ENCODE measurements at places on chromosomes 7 and 10.

DNA sequence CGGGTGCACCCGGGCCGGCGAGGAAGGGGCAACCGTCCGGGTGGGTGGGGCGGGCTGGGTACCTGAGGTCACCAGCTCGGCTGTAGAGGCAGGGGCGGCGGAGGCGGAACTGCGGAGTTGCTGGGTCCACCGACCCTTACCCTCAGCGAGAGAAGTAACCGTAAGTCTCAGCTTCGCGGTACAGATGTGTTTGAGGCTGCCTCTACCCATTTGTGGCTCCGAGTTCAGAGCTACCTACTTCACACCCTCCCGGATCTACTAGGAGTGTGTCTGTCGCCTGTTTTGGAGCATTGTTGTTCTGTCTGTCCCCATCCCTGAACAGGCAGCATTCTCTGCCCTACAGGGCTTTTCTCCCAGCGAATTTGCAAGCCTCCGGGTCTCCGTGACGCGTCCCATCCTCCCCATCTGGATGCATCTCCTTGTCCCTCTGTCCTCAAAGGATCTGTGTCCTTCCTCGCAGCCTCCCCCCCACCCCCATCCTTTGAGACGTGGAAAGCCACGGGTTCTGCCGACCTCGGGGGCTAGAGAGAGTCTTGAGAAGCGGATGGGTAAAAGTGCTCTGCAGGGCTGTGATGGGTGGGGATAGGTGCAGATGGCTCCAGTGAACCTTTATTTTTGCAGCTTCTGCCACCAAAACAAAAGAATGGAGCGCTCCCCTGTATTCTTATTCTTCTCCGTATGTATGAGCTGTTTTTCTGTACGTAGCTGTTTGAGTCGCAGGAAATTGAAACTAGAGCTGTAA lies 757 bp downstream of the ANKIB1 start:
- DNase-seq = peak; percentile 24

DNA sequence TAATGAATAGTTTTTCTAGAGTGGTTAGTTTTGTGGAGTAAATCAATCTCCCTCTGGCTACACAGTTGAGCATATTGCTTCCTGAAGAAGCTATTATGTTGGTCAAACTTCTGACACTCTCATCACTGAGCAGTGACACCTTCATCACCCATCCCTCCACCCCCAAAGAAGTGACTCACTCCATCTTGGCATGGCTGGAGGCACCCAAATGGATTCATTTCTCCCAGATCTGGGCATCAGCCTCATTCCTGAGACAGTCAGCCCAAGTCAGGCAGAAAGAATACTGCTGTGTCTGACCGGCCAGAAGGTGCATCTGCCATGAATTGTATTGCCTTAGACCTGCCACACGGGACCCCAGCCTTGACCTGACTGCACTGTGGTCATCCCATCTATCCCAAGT lies 117.0 kb upstream of the HABP2 start:
- DNase-seq = no peak

GRCh38 chr10:25978771-25979170 lies 44.7 kb downstream of the MYO3A start:
- DNase-seq = no peak

GRCh38 chr10:100624298-100624697 lies 88.6 kb downstream of the HIF1AN start:
- DNase-seq = no peak

GRCh38 chr7:85521108-85521694 lies 334.3 kb upstream of the SEMA3D start:
- DNase-seq = no peak

DNA sequence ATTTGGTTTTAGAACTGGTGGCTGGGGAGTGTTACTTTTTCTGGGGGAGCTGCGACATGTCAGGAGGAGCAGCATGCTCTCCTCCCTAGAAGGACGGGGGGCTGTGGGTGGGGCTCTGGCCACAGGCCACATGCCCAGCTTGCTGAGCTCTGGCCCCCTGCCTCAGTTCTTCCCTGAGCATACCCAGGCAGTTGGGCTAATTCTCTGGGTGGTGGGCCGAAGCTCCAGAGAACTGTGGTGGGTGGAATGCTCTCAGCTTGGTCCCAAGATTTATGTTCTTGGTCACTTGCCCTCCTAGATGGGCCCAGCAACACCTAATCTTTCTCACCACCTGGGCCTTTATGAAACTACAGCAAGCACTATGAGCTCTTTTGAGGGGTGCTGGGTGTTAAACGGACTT lies 5.1 kb upstream of the ZNF775 start:
- DNase-seq = no peak

- DNase-seq = peak; percentile 1
Measured at GRCh38 chr7:94908323-94909178, 1.2 kb downstream of the PPP1R9A start.

GRCh38 chr10:95524358-95525032 lies 36.7 kb downstream of the SORBS1 start:
- DNase-seq = no peak

DNA sequence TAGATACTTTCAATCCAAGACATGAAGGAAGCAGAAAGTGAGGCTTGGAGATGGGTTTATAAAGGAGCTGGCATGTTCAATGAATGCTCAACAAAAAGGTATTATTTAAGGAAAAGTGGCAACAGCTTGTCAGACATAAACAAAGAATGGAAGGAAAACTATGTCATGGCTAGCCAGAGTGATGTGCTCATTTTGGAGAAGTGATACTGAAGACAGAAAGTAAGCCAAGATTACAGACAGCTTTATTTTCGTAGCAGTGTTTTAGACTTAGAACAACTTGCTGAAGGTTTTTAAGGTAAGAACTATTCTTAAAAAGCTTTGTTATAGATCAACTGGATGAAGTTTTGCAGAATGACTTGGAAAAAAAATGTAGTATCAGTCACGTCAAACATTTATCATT lies 160.5 kb upstream of the FERD3L start:
- no peak for DNase-seq

DNA sequence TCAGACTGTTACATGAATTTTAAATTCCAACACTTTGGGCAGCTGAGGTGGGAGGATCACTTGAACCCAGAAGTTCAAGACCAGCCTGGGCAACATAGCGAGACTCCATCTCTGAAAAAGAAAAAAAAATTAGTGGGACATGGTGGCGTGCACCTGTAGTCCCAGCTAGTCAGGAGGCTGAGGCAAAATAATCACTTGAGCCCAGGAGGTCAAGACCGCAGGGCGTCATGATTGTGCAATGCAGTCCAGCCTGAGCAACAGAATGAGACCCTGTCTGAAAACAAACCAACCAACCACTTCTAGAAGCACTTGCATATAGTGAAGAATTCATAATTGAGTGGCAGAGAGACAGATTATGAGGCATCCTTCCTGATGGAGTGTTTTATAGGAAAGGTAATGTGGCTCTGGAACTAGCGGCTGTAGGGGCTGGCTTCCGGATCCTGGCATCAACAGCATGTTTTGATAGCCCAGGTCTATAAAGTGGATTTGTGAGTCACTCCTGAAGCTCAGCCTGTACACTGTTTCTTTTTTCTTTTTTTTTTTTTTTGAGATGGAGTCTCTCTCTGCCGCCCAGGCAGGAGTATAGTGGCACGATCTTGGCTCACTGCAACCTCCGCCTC lies 40.3 kb upstream of the RSBN1L start:
- no peak for DNase-seq

DNA sequence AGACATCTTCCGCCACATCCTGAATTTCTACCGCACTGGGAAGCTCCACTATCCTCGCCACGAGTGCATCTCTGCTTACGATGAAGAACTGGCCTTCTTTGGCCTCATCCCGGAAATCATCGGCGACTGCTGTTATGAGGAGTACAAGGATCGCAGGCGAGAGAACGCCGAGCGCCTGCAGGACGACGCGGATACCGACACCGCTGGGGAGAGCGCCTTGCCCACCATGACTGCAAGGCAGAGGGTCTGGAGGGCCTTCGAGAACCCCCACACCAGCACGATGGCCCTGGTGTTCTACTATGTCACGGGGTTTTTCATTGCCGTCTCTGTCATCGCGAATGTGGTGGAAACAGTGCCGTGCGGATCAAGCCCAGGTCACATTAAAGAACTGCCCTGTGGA lies 1.9 kb downstream of the KCND2 start:
- DNase-seq = no peak

DNA sequence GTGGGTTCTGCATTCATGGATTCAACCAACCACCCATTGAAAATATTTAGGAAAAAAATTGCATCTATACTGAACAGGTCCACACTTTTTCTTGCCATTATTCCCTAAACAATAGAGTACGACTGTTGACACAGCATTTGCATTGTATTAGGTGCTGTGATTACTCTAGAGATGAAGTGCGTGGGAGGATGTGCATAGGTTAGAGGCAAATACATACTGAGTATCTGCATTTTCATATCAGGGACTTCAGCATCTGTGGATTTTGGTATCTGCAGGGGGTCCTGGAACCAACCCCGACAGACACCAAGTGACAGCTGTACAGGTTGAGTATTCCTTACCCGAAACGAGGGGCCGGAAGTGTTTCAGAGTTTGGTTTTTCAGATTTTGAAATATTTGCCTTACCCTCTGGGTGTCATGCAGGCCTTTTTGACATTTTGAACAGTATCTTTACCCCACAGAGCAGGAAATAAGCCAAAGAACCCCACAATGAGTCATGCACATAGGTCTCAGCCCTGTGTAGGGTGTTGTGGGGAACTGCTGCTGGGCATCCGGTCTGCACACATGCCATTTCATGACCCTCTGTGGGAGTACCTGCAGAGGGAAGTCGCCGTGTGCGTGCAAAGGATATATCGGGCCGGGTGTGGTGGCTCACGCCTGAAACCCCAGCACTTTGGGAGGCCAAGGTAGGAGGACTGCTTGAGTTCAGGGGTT lies 14.5 kb downstream of the NUDT5 start:
- peak; percentile 64 for DNase-seq

- DNase-seq = peak; percentile 68
Measured at GRCh38 chr10:132163278-132163765, 23.4 kb upstream of the DPYSL4 start.
